ENCODE measurements at places on chromosomes 13 and 19. TPM values are rescaled to one million over a fixed set of nuclear protein-coding genes. Genes with fewer than 3 reads are reported as not detected.

The RDH8 gene
- total RNA-seq, result not detected

DNA sequence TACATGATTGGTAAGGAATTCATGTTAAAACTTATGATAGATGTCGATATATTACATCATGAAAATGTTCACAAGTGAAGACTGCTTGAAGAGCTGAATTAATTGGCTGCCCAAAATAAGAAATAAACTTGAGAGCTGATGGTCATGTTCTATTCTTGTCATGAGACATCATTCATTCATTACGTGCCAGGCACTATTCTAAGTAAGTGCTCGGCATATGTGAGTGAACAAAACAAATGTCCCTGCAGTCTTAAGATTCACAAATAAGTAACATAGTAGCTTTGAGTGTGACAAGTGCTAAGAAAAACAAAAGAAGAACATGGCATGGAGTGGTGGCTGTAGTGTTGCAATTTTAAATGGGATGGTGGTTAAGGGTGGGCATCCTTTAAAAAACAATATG is 329.3 kb downstream of the SUCLA2 start:
- no peak overlapping the region for H3K27ac ChIP-seq
- DNase-seq, result no peak
- H3K4me1 ChIP-seq, result no peaks in the 10 kb centered on the region
- no peak overlapping the region for H3K4me3 ChIP-seq
- H3K36me3 ChIP-seq, result no peaks in the 10 kb centered on the region
- no peaks in the 10 kb centered on the region for H3K27me3 ChIP-seq

- H3K27me3 ChIP-seq, result no peaks in the 10 kb centered on the region
- H3K4me1 ChIP-seq, result no peaks in the 10 kb centered on the region
- no peak for DNase-seq
- no peak overlapping the region for H3K27ac ChIP-seq
- H3K36me3 ChIP-seq, result no peaks in the 10 kb centered on the region
Measured at GRCh38 chr13:71218960-71219359, 648.0 kb downstream of the DACH1 start.

- H3K27me3 ChIP-seq, result no peaks in the 10 kb centered on the region
- DNase-seq, result no peak
- no peaks in the 10 kb centered on the region for H3K4me1 ChIP-seq
Measured at GRCh38 chr19:8501516-8501915, 924 bp downstream of the PRAM1 start.

- no peak for DNase-seq
- H3K27me3 ChIP-seq, result no peaks in the 10 kb centered on the region
- peaks cover 16% of the 10 kb centered on the region for H3K4me1 ChIP-seq
- no peak overlapping the region for H3K4me3 ChIP-seq
Measured at GRCh38 chr19:10612499-10613119, 12.7 kb upstream of the SLC44A2 start.

DNA sequence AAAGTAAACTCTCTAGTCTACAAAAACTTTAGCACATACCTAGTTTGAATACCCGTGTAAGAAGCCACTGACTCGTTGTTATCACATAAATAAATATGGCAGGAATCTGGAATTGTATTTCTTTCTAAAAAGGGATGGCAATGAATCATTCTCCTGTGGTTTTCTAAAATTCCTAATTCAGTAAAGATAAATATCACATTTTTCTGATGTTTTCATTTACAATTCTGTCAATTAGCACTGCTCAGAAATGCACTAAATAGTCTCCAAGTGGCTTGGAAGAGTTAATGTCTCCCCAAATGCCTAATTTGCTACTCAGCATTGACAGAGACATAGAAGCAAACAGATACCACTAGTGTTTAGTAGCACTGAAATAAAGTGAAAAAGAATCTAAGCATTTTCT is 547.7 kb upstream of the SLITRK1 start:
- DNase-seq, result no peak
- H3K4me3 ChIP-seq, result no peak overlapping the region
- no peaks in the 10 kb centered on the region for H3K27me3 ChIP-seq
- H3K27ac ChIP-seq, result no peak overlapping the region
- no peaks in the 10 kb centered on the region for H3K4me1 ChIP-seq

GRCh38 chr13:110197026-110197425 is 109.9 kb downstream of the COL4A1 start:
- no peaks in the 10 kb centered on the region for H3K27me3 ChIP-seq
- H3K36me3 ChIP-seq, result no peaks in the 10 kb centered on the region
- no peak overlapping the region for H3K27ac ChIP-seq

DNA sequence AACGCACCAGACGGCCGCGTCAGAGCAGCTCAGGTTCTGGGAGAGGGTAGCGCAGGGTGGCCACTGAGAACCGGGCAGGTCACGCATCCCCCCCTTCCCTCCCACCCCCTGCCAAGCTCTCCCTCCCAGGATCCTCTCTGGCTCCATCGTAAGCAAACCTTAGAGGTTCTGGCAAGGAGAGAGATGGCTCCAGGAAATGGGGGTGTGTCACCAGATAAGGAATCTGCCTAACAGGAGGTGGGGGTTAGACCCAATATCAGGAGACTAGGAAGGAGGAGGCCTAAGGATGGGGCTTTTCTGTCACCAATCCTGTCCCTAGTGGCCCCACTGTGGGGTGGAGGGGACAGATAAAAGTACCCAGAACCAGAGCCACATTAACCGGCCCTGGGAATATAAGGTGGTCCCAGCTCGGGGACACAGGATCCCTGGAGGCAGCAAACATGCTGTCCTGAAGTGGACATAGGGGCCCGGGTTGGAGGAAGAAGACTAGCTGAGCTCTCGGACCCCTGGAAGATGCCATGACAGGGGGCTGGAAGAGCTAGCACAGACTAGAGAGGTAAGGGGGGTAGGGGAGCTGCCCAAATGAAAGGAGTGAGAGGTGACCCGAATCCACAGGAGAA is 1.9 kb downstream of the PPP1R12C start:
- H3K27ac ChIP-seq, result peak overlapping the region; percentile 96
- no peaks in the 10 kb centered on the region for H3K27me3 ChIP-seq
- peak overlapping the region; percentile 86 for H3K4me3 ChIP-seq
- peaks cover 18% of the 10 kb centered on the region for H3K4me1 ChIP-seq
